Right atrium auricular region (tissue), 2 donors: ENCODE measurements at places on chromosomes 2 and 18. TPM values are rescaled to one million over a fixed set of nuclear protein-coding genes. Genes with fewer than 3 reads are reported as not detected.

DNA sequence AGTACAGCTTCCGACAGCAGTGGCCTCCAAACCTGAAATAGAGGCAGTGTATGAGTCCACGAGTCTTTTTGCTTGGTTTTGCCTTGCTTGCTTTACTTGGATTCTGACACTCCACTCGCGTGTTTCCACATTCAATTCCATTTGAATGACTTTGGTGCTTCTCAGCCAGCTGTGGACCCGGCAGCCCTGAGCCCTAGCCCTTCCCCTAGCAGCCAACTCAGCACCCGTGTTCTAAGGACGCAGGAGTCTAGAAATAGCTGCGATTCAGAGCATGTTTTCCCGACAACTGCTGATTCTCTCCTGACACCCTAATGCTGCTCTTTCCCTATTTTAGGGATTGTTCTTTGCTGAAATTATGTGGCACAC is 20.6 kb downstream of the LRRFIP1 start:
- H3K4me3 ChIP-seq = no peak overlapping the region
- H3K36me3 ChIP-seq = peaks cover 7% of the 10 kb centered on the region
- H3K27me3 ChIP-seq = no peaks in the 10 kb centered on the region
- H3K27ac ChIP-seq = peak overlapping the region; percentile 62
- no peaks in the 10 kb centered on the region for H3K4me1 ChIP-seq
- no peak for DNase-seq

DNA sequence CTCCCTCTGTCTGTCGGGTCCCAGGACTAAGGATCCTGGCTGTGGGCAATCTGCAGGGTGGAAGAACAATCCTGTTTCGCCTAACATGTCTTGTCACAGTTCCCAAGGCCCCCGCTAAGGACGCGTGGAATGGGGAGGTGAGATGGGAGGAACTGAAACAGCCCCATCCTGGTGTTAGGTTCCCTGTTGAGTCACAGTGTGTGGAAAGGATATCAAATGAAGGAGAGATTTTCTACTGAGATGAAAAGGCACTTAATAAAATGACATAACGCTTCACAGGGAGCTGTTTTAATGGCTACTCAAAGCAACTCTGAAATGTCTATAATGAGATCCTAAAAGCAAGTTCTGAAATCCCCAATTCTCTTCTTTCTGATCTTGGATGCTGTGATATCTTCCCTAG is 52.5 kb downstream of the RAB31 start:
- no peaks in the 10 kb centered on the region for H3K4me1 ChIP-seq
- no peak for DNase-seq
- H3K36me3 ChIP-seq = no peaks in the 10 kb centered on the region
- no peaks in the 10 kb centered on the region for H3K27me3 ChIP-seq
- H3K27ac ChIP-seq = no peak overlapping the region
- no peak overlapping the region for H3K4me3 ChIP-seq

GRCh38 chr18:68713131-68713530 is 1.8 kb downstream of the TMX3 start:
- H3K27ac ChIP-seq = no peak overlapping the region
- DNase-seq = no peak
- no peak overlapping the region for H3K4me3 ChIP-seq
- H3K4me1 ChIP-seq = no peaks in the 10 kb centered on the region
- peaks cover 21% of the 10 kb centered on the region for H3K36me3 ChIP-seq

DNA sequence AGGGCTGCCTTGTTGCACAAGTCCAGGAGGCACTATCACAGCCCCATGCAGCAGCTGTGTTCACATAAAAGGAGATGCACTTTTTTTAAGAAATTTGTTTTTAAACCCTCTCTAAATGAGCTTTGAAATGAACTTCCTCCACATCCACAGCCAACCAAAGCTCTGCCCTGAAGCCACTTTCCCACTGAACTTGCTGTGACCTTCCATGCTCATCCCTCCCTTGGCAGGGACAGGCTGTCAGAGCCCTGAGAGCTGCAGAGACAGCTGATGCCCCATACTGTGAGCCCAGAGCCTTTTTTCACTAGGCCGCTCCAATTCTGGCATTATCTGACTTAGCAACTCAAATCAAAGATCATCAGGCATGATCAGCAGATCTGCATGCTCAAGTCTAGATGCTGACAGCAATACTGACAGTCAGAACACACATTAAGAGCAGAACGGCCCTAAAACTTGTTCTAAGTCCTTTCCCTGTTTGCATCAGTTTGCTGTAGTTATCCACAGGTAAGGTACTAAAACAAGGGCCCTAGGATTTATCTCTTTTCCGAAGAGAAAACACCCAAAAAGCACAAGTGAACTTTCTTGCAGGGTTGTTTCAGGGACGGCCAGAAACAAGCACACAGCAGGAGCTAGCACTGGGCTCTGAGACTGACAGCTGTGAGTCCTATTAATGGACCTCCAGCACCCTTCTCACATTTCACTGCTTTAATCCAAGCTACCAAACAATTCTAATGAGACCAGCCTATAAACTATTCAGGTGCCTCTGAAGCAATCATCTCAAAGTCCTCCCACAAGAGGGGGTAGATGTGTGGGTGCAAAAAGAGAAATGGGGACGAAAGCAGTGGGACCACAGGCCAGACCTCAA is 34.9 kb downstream of the RNU4ATAC start:
- peak overlapping the region; percentile 50 for H3K27ac ChIP-seq
- peaks cover 82% of the 10 kb centered on the region for H3K4me1 ChIP-seq
- DNase-seq = no peak
- H3K4me3 ChIP-seq = no peak overlapping the region

DNA sequence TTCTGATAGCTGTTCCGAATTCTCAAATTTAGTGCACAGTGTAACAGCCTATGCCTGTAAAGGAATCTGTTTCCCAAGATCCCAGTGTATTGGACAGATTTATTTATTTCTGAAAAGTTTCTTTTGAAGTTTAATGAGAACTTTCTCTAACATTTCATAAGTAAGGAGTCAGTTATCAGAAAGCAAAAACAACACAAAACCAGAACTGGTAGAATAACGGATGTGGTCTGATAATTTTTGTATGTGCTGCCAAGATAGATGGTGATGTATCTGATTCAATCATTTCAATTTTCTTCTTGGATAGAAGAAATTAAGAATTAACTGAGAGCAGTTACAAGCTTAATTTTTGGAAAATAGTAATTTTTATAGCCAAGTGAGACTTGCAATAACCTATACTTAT is 374.3 kb downstream of the SOCS6 start:
- H3K4me3 ChIP-seq = no peak overlapping the region
- H3K36me3 ChIP-seq = no peaks in the 10 kb centered on the region
- H3K4me1 ChIP-seq = no peaks in the 10 kb centered on the region
- no peak overlapping the region for H3K27ac ChIP-seq
- no peak for DNase-seq

TEKT4 gene
- not detected for total RNA-seq

GLI2 gene
- total RNA-seq = 3.5 TPM

EPG5 gene
- 25.3 TPM for total RNA-seq

DNA sequence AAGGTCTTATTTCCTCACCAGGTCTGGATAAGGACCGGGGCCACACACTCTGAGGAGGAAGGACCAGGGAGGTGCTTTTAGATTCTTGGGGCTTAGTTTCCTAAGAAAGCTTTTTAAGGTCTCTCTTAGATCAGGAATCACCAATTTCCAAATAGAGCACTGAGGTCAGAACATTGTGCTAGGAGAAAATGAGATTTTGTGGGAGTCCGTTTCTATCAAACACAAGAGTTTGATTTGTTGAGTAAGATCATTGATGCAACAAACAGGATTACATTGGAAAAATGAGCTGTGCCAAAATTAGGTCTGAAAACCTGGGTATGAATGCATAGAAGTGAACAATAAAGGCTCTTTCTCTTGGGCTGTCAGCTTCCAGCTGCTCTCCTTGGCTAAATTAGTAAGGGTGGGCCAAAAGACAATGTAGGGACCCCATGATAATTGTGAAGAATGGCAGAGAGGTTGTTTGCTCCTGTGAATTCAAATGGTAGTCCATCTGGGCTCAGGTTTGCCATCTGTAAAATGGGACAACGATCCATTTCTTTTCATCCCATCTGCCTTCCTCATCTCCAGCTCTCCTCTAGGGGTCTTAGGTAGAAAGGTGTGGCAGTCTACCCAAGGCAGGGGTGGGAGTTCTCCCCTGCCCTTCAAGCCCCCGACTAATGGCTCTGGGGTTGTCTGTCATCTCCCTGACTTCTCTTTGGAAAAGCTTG is 20.0 kb downstream of the IGFBP2 start:
- DNase-seq = no peak
- no peak overlapping the region for H3K4me3 ChIP-seq
- H3K36me3 ChIP-seq = no peaks in the 10 kb centered on the region
- H3K27ac ChIP-seq = no peak overlapping the region
- peaks cover 8% of the 10 kb centered on the region for H3K4me1 ChIP-seq
- no peaks in the 10 kb centered on the region for H3K27me3 ChIP-seq

RALBP1 gene
- total RNA-seq = 58.7 TPM

IL1R1 gene
- total RNA-seq = 86.2 TPM
